T-helper 9 cell (primary cell): ENCODE measurements at places on chromosomes 1 and 21.

GRCh38 chr1:167330601-167331293 lies 110.1 kb downstream of the POU2F1 start:
- DNase-seq, result no peak

GRCh38 chr1:31775210-31775999 lies 11.3 kb upstream of the ADGRB2 start:
- DNase-seq, result no peak

DNA sequence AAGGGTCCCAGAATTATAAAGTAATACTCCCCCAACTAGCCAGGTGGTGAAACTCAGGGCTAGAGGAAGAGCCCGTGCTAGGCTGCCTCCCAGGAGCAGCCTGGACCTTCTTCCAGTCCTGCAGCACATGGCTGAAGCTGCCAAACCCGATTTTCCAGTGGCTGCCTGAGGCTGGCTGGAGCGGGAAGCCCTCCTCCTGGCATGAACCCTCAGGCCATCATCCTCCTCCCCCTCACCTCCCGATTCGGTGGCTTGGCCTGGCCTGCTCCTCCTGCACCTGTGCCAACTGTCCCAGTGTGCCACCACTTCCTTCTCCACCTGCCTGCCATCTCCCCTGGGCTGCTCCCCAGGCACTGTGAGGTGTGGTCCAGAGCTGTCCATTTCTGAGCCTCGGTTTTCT lies 3.0 kb upstream of the TSPAN1 start:
- no peak for DNase-seq

DNA sequence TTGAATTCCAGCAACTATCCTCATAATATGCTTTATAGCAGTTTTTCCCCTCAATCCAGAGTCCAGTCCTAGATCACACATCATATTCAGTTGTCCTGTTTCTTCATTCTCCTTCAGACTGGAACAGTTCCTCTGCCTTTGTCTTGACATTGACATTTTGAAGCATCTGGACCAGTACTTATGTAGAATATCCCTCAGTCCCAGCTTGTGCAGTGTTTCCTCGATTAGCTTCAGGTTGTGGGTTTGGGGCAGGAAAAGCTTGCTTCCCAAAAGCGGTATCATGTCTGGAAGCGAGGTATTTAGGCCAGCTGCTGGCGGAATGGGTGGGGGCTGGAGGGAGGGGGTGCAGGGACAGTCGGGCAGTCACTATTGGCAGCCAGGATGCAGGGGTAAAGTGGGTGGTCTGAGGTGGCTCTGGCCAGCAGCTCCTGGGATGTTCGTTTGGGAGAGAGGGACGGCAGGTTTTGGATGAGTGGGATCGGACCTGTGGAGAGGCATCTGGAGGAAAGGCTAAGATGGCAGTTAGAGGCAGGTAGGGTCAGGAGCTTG lies 6.5 kb downstream of the THEMIS2 start:
- no peak for DNase-seq

GRCh38 chr1:170318736-170319135 lies 173.0 kb downstream of the NTMT2 start:
- no peak for DNase-seq

DNA sequence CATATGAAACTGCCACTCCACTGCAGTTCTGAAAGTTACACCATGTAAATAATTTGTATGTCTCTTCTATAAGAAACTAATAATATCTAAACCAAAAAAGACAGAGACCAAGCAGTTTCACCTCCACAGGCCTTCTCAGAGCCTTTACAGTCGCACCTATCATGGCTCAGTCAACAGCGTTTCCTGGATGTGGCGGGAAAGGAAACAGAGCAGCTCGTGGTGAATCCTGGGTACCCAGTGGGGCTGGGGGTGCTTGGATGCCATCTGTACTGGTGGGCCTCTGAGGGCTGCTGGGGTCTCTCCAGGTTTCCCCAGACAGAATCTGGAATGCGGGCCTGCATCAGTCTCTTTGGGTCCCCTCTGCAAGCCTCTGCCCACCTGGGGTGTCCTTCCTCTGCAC lies 100.2 kb upstream of the CASZ1 start:
- DNase-seq, result no peak

GRCh38 chr1:55168353-55168752 lies 46.8 kb downstream of the USP24 start:
- no peak for DNase-seq
